Activated naive CD8-positive, alpha-beta T cell treated with anti-CD3 and anti-CD28 coated beads, Interleukin-2, amount 10 ng/mL, durations not matched to agents 7 days and 5 days (primary cell): ENCODE measurements at places on chromosomes 4 and X. TPM values are rescaled to one million over a fixed set of nuclear protein-coding genes. Genes with fewer than 3 reads are reported as not detected.

The DAPP1 gene
- 22.8 TPM for total RNA-seq

The TSPAN5 gene
- 21.4 TPM for total RNA-seq

The CT45A5 gene
- not detected for total RNA-seq

DNA sequence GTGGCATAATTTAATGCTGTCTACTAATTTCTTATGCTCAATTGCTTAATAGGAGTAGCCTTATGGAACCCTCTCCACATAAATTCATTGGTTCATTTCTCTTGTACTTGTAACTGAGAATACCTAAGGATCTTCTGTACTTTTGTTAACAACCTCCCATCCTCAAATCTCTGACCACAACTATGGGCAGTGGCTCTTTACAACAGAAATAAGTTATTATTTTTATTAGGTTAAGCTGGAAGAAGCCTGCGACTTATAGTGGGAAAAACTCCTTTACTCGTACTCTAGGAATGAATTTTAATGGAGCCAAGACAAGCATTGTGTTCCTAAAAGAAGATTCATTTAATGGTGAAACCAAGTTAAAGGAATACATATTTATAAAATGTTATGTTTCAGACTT is 337.1 kb upstream of the CTSO start:
- DNase-seq = no peak

DNA sequence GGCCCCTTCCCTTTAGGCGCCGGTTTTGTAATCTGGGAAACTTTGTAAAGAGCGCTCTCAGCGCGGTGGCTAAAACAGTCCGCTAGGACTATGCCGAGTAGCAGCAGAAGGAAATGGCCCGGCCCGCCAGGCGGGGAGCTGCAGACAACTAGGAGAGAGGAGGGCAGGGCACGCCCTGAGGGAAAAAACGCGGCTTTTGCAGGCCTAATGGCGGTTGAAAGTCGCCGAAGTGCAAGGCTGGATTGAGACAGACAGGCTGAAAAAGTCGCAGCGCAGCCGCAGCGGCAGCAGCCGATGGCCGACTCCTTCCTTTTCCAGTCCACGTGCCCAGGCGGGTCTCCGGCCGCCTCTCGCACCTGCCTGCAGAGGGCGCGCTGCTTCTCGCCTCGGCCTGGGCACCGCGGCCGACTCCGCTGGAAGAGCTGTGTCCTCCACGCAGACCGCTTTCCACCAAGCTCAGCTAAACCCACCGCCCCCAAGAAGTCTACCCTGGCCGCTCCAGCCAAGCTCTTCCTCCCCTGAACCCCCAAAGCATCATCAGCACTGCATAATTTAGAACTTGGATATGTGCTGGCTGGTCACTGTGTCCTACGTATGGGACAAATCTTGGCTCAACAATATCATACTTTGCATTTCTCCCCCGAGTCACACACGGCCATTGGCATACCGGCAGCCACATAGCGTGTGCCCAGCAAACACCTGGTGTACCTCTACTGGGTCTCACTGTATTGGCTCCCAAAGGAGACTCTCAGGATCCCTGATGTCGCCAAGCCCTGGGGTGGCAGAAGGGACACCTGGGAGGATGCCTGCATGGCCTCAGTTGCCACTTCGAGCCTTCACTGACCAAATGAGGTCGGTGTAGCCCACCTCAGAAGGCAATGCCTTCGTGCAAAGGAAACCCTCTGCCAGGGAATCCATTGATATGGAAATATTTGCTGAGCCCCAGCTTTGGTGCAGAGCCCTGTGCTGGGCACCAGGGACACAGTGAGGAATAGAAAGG is 14.5 kb downstream of the SLC25A5 start:
- DNase-seq = peak; percentile 77

- DNase-seq = no peak
Observed at GRCh38 chr4:36142504-36142903, 101.8 kb downstream of the ARAP2 start.

GRCh38 chr4:85555206-85555605 is 80.3 kb downstream of the ARHGAP24 start:
- no peak for DNase-seq
